A673 (cell line): ENCODE measurements at places on chromosomes 16 and 17. TPM values are rescaled to one million over a fixed set of nuclear protein-coding genes. Genes with fewer than 3 reads are reported as not detected.

GRCh38 chr17:83125515-83126274 is 46.3 kb downstream of the METRNL start:
- no peak for DNase-seq

Gene TPSG1
- total RNA-seq = not detected in 2 replicates

DNA sequence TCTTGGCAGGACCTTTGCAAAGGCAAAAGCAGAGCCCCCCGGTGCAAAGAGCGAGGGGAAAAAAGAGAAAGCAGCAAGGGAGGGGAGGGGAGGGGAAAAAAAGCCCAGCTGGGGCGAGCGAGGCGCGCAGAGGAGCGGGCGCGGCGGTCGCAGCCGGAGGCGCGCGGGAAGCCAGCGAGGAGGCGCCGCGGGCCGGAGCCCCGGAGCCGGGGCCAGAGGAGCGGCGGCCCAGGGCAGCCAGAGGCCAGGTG is 129 bp downstream of the IRX5 start:
- DNase-seq = no peak

Gene SLC6A2
- not detected in 2 replicates for total RNA-seq

DNA sequence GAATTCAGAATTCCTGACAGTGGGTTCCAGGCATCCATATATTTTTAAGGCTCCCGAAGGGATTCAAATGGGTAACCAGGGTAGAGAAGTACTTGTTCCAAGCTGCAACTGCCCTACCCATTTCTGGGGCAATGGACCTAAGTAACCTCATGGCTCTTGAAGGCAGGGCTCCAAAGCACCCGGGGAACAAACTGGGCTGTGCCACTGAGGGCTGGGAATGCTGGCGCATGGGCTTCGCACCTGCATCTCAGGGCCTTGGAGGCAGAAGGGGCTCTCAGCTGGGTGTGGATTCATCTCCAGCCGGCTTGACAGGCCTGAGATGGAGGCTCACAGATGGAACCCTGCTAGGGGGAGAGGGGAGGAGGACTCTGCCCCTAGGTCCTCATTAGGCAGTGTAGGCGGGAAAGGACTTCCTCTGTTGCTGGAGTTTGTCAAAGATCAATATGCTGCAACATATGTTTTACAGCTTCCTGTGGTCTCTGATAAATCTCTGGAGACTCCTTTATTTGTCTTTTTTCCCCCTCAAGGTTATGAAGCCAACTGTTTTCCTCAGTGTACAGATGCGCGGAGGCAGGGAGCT is 232.3 kb upstream of the NLRP1 start:
- peak; percentile 11 for DNase-seq

GRCh38 chr16:1278477-1278876 is 22.6 kb downstream of the TPSD1 start:
- peak; percentile 30 for DNase-seq

GRCh38 chr16:71456801-71457200 is 5.2 kb downstream of the ZNF23 start:
- DNase-seq = no peak

DNA sequence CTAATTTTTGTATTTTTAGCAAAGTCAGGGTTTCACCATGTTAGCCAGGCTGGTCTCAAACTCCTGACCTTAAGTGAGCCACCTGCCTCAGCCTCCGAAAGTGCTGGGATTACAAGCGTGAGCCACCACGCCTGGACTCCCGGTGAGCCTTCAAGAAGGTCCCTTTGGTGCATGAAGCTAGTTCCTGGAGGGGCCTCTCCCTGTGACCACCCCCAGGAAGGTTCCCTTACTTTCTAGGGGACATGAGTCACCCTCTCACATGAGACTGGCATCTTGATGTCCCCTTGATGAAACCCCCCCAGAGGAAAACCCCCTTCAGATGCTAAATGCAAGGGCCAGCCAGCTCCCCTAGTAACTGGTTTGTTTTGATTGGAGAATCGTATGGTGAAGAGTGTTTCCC is 12.8 kb downstream of the CARHSP1 start:
- DNase-seq = no peak

Gene TBC1D3B
- total RNA-seq = 5.0 and 5.1 TPM in 2 replicates

Gene PVALEF
- not detected in 2 replicates for total RNA-seq

GRCh38 chr17:27609611-27610303 is 21.2 kb upstream of the LGALS9 start:
- DNase-seq = peak; percentile 25

DNA sequence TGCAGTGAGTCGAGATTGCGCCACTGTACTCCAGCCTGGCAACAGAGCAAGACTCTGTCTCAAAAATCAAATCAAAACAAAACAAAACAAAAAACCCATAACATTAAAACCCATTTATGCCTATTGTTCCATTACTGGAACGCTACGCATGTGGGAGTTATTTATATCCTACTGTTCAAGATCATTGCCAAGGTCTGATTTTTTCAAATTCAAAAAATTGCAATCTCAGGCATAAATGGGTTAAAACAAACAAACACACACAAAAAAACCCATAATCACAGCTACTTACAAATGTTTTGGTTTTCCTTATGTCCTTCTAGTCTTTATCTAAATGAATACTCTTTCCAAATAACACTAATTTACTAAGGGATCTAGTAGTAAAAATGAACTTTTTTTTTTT is 17.8 kb downstream of the GJC1 start:
- no peak for DNase-seq

Gene TAOK2
- 49.9 and 50.2 TPM in 2 replicates for total RNA-seq

Gene MAZ
- total RNA-seq = 457 and 516 TPM in 2 replicates

Gene KRT12
- not detected in 2 replicates for total RNA-seq

GRCh38 chr17:11278992-11279270 is 37.9 kb downstream of the SHISA6 start:
- no peak for DNase-seq

DNA sequence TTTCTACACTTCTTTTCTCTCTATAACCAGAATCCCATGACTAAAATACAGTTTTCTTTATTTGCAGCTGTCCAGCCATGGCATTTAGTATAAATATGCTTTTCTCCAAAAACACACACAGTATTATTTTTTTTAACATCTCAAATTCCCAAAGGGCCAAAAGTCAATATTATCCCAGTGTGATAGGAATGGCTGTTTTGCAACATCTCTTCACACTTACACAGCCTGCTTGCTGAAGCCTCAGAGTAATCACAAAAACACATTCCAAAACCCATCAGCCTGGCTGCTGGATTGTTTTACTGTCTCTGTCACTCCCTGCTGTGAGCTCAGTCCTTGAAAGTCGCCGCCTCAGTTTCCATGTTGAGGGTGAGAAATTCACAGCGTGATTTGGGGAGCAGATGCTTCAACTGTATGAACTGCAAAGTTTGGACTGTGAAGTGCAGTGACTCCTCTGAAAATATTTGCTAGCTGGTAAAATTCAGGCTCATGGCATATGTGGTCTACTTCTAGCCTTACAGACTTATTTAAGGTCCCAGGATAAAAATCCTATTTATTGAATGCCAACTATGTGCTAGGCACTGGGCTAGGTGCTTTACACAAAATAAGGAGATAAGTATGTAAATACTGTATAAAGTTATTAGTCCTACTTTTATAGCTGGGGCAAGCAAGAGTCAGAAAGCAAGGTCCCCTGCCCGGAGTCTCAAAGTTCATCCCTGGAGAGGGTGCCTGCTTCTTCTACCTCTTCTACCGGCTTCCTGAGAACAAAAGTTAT is 116.5 kb downstream of the SOCS1 start:
- no peak for DNase-seq

- DNase-seq = no peak
Measured at GRCh38 chr17:16398270-16399267, 16.8 kb upstream of the TRPV2 start.

DNA sequence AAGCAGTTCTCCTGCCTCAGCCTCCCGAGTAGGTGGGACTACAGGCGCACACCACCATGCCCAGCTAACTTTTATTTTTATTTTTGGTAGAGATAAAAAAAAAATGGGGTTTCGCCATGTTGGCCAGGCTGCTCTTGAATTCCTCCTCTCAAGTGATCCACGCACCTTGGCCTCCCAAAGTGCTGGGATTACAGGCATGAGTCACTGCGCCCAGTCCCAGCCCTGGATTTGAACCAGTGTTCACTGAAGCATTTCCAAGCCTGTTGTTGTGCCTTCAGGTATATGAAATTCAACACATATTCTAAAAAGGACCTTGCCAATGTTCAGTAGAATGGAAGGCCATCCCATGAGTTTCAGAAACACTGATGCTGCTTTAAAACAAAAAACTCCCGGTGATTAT is 165.3 kb downstream of the SLC39A11 start:
- no peak for DNase-seq
